ENCODE measurements at places on chromosomes 4 and X.

GRCh38 chr4:149031399-149031798, 589.2 kb upstream of the NR3C2 start:
- DNase-seq = no peak

DNA sequence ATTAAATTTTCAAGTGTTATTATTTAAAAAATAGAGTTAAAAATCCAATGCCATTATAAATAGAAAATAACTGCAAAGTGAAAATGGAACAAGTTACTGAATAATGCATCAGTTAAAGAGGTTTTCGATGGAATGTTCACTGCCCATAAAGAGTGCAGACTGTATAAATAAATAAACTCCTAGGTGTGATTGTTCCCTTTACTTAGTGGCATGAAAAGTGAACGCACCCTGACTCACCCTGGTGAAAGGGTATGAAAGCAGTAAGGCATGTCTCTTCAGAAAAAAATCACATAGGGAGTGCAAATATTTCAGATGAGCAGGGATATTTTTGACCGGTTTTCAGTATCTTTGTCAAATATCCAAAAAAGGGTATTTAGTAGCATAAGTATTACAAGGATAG, 387.8 kb downstream of the DCAF12L2 start:
- DNase-seq = no peak

DNA sequence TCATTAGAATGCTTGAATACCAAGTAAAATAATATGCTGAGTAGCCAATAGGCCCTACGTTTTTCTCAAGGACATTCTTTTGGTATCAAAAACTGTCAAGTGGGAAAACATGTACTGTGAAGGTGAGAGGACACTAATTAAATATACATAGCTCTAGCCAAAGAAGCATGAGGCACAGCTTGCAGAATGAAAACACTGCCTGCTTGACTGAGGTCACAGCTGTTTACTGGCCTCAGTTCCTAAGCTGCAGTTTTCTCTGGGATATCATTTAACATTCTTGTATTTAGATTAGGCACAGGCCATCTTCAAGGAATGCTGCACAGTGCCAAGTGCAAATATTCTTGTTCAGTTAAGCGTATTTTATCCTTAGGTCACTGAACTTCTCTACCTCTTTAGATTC, 78.6 kb downstream of the NAP1L3 start:
- DNase-seq = no peak

- no peak for DNase-seq
Measured at GRCh38 chr4:3471886-3472285, 8.8 kb downstream of the DOK7 start.

GRCh38 chr4:7295911-7296660, 103.7 kb downstream of the SORCS2 start:
- DNase-seq = no peak

- no peak for DNase-seq
Measured at GRCh38 chr4:8920289-8920965, 48.8 kb upstream of the HMX1 start.

DNA sequence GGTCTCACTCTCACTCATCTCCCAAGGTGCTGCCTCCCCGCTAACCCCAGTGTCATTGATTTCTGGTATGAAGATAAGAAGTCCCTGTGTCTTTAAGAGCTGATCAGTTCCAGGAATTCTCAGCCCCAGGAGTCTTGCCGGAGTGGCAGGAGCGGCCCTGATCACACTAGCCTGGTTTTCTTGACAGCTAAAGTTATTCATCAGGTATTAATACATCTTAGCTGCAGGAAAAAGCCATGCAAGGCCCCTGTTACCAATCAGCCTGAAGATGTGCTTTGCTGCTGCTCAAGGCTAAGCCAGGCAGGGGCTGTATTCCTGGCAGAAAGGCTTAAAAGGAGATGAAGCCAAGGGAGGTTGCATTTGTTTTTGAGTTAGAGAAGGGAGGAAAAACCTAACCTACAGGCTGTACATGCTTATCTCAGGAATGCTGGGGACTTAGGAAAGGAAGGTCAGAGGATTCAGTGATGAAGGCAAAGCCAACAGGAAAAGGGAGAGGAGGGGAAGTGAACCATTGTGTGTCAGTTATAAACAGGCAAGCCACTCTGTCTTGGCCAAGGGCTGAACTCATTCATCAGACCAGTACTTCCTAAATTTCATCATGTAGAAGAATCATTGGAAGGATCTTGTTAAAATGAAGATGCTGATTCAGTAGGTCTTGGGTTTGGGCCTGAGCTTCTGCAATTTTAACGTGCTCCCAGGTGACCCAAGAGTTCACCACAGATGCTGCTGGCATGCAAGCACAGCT, 8.6 kb downstream of the SRPX start:
- no peak for DNase-seq

DNA sequence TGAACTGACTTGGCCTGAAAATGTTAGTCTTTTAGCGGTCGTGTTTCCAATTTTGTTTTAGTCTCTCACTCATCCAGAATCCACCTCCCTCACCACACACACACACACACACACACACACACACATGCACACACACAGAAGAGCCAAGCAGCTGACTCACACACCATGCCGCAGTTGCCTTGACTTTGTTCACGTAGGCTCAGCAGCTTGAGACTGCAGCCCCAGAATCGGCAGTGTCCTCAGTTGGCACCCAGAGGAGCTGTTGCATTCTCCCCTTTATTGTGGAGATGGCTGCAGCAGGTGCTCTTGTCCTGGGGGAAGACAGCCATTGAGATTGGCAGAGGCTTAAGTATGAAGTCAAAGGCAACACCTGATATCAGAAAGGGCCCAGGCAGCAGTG, 20.9 kb upstream of the XPNPEP2 start:
- no peak for DNase-seq

- DNase-seq = no peak
Measured at GRCh38 chr4:6162885-6163284, 37.5 kb downstream of the JAKMIP1 start.

DNA sequence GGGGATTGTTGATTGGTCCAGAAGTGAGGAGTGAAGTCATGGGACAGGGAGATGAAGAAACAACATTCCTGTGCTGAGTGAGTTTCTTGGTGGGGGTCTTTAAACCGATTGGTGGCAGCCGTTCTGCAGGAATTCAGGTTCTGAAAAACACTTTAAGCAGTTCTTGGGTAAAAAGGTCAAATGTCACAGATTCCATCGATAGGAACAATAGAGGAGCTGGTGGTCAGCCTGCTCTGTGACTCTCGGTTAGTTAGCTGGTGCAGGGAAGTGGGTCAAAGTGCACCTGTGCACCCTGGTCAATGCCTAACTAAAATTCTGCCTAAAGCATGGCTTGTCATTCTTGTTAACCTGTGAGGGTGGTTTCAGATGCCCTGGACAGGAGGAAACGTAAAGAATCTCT, 34.6 kb upstream of the MGST2 start:
- DNase-seq = no peak

DNA sequence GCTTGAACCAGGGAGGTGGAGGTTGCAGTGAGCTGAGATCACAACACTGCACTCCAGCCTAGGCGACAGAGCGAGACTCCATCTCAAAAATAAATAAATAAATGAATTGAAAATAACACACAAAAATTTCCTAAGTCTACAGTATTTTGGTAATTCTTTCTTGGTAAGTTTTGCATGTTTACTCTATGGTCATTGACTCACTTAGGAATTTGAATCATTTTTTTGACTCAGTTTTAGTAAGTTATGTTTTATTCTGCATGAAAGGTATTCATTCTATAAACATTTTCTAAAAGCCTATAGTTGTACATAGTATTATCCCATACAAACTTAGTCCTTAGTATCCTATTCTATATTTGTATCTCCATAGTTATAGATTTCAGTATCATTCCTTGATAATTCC, 772.9 kb upstream of the SLIT2 start:
- no peak for DNase-seq

DNA sequence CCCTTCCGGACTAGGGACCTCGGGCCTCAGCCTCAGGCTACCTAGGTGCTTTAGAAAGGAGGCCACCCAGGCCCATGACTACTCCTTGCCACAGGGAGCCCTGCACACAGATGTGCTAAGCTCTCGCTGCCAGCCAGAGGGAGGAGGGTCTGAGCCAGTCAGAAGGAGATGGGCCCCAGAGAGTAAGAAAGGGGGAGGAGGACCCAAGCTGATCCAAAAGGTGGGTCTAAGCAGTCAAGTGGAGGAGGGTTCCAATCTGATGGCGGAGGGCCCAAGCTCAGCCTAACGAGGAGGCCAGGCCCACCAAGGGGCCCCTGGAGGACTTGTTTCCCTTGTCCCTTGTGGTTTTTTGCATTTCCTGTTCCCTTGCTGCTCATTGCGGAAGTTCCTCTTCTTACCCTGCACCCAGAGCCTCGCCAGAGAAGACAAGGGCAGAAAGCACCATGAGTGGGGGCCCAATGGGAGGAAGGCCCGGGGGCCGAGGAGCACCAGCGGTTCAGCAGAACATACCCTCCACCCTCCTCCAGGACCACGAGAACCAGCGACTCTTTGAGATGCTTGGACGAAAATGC, at the start of gene WAS:
WAS (plus strand) TSS at position 389 of the 572 bp plus-strand sequence; CDS start at position 444, 55 bp downstream.
- no peak for DNase-seq

DNA sequence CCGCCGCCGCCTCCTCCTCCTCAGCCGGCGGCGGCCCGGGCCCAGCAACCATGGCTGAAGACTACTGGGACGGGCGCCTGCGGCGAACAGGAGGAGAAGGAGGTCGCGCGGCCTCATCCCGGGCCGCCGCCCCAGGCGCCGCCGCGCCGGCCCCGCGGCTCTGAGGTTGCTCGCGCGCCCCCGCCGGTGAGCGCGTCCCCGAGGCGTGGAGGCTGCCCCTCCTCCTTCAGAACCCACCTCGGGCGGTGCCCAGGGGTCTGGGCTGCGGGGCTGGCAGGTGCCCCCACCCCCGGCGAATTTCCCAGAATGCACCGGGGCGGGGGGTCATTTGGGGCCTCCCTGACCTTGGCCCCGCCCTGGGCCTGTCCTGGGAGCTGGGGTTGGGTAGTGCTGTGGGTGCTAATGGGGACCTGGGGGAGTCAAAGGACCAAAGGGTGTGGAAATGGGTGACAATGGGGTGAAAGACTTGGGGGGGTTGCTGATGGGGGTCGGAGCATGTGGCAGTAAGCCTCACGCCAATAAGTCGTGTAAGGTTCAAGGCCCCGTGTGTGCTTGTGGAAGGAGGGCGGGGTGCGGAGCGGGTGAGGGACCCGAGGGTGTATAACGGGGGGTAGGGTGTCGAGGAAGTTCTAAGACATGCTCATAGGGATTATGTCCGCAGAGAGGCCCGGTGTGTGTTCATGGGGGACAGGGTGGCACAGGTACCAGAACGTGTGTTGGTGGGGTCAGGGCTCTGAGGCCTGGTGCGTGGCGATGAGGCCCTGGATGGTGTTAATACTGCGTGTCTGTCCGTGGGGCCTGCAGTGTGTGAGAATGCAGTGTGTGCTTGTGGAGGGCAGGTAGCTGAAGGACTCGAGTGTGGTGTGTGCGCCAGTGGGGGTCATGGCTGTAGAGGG, 687 bp downstream of the CDK16 start:
- no peak for DNase-seq

DNA sequence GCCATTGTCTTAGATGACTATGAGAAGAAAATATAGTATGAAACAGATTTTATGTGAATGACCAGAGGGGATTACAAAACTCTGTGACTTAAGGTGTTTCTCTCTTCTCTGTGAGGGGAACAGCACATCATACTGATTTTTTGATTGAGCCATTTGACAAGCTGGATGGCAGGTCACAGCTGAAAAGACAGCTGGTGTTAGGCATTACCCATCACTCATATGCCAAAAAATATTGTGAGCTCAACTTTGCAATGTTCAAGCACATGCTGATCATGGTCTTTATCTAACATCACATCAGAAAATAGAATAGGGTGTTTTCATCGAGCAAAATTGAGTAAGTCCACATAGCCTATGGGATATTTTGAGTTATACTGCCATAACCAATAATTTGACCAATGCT, 86.7 kb upstream of the TECRL start:
- DNase-seq = no peak

GRCh38 chr4:105909787-105910281, 14.6 kb downstream of the NPNT start:
- DNase-seq = no peak

DNA sequence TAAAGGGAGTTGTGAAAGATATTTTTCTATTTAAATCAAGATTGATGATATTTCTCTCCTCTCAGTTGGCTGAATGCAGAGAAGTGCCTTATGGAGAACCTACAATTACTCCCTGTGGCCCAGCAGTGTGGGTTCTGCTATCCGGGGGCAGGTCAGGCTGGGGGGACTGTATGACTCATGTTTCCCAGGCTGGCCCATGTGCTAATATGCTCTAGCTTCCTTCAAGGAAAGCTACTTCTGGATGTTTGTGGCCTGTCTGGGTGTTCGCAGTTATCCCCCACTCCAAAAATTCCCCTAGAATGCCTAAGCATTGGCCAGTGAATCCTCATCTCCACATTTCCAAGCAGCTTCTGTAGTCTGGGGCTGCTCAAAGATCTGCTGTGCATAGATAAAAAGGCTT, 58.9 kb upstream of the SPP1 start:
- DNase-seq = no peak

DNA sequence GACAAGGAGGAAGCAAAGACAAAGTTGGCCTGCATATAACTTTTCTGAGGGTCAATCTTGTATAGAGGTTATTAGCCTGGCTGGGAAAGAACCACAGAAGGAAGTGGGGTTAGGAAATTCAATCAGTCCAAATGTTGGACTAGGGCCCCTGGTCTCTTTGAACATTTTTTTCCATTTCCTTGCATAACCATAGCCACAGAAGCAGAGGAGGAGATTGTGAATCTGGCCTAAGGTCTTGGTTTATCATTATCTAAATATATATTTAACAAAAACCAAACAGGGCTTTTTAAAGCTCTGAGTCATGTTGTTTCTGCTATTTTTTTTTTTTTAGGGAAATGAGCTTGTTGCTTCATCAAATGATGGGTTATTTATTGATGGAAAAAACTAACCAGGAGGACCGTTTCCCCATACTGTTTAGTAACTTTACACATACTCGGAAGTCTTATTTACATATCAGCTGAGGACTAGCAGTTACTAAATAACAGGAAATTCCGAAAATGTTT, 97.7 kb upstream of the ACSL4 start:
- DNase-seq = no peak

DNA sequence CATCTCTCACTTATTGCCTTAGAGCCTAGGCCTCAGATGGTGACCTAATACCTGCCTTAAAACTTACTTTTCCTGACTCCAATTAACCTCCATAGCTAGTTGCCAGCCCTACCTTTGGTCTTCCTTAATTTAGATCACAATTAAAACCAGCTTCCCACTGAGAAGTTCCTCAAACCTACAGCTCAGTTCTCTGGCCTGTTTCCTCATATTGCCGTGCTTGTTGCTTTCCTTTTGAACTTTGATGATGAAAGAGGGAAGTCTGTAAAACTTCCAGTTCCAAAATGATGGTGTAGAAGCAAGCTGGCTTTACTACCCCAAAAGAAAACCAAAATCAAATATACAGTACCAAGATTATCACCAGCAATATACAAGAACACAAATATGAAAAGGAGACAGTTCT, 28.9 kb upstream of the CAMK2D start:
- no peak for DNase-seq

GRCh38 chrX:154064637-154065435, 32.7 kb downstream of the MECP2 start:
- no peak for DNase-seq

DNA sequence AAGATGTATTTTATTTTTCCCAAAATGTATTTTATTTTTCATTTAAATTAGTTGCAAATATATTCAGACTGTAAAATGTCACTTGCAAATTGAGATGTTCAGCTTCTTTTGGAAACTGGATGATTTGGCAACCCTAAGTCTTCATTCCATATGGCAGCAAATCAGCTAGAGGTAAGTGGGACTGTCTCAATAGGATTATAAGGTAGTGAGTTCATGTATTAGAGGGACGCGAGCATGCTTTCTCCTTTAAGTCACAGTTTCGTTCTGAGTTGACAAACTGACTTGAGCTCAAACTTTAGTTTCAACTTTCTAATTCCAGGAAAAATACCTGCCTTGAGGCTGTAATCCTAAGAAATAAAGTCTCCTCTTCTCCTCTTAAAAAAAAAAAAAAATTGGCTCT, 44.2 kb upstream of the TMEM131L start:
- DNase-seq = no peak

Data from stimulated activated CD4-positive, alpha-beta T cell treated with anti-CD3 and anti-CD28 coated beads, Interleukin-12 subunit alpha, Interleukin-12 subunit beta, amount 100 ng/mL, for 24 hours (primary cell).